T-cell (primary cell): ENCODE measurements at places on chromosomes 16 and 17.

GRCh38 chr17:30824002-30824355 is 513 bp downstream of the CRLF3 start:
- no peaks in the 10 kb centered on the region for H3K36me3 ChIP-seq
- H3K4me3 ChIP-seq: peak overlapping the region; percentile 85
- peak overlapping the region; percentile 48 for H3K27ac ChIP-seq

GRCh38 chr16:47553853-47554564 is 92.9 kb downstream of the PHKB start:
- H3K27ac ChIP-seq: no peak overlapping the region
- H3K4me3 ChIP-seq: no peak overlapping the region
- H3K4me1 ChIP-seq: no peaks in the 10 kb centered on the region
- H3K36me3 ChIP-seq: peaks cover 4% of the 10 kb centered on the region

DNA sequence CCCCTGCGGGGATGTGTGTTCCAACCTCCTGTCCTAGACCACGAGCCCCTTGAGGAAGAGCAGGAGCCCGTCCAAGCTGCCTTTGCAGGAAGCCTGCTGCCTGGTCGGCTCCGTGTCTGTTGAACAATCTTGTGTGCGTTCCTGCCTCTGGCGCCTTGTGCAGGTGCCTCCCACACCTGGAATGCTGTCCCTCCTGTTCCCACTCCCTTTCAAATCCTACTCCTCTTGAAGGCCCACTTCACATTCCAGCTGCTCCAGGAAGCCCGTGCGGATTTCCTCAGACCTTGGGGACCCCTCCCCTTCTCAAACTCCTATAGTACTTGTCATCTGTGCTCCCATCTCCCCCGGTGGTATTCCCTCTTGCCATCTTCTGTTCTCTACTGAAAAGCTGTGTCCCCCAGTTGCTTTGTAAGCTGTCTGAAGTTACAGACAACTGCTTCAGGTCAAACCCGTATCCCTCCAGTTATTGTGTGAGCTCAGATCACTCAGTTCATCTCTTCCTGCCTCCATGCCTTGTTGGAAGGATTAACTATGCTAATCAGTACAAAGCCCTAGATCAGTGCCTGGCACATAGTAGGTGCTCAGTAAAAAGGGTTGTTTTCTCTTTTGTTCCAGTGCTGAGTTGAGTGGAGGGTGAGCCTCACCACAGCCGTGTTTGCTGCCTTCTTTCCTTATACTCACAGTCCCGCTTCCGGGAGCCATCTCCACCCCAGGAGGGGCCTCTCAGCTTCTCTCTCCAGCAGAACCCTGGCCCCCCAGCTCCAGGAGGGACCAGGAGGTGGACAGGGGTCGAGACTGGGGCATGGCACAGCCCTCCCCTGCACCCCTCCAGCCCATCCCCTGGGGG is 241.8 kb upstream of the CIBAR2 start:
- no peaks in the 10 kb centered on the region for H3K36me3 ChIP-seq
- H3K27me3 ChIP-seq: peaks cover 23% of the 10 kb centered on the region
- no peak overlapping the region for H3K4me3 ChIP-seq
- no peak overlapping the region for H3K27ac ChIP-seq
- DNase-seq: no peak
- H3K4me1 ChIP-seq: no peaks in the 10 kb centered on the region

DNA sequence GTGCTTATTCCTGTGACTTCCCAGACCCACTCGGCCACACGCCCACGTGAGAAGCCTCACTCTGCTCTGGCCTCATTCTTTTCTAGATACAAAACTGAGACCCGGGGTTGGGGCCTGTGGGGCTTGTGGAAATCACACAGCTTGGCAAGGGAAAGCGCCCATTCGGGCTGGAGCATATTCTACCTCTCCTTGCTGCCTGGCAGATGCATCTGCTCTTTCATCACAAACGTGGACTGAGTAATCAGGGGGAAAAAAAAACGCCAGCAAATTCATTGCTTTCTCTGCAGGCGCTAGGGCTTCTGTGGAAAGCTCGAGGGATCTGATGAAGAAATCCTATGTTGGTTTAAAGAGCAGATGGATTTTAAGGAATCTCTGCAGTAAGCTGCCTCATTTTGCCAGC is 44.4 kb downstream of the DNAH9 start:
- no peaks in the 10 kb centered on the region for H3K27me3 ChIP-seq
- no peaks in the 10 kb centered on the region for H3K36me3 ChIP-seq
- H3K4me1 ChIP-seq: no peaks in the 10 kb centered on the region
- no peak for DNase-seq
- H3K4me3 ChIP-seq: no peak overlapping the region

DNA sequence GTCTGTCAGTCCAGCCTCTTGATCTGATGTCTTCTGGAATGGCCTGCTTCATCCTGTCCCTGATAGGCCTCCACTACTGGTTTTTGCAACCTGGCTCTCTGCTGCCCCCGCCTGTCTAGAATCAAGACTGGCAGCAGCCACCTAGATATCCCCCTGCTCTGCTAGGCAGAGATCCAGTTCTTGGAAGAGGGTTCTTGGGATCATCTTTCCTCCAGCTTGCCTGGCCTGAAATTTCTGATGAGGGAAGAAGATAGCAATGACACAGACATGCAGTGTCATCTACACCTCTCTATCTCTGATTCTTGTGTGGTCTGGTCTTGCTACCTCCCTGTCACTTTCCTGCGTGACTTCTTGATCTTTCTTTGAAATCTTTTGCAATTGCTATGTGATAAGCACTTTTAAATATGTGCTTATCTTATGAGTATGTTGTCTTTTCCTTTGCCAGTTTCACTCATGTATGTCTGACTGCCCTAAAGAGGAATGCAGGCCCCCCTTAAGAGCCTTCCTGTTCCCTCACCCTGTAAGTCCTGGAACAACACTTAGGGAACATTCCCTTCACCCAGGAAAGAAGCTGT is 20.3 kb upstream of the NFATC3 start:
- no peak overlapping the region for H3K4me3 ChIP-seq
- H3K27me3 ChIP-seq: no peaks in the 10 kb centered on the region
- DNase-seq: peak; percentile 77
- no peaks in the 10 kb centered on the region for H3K36me3 ChIP-seq
- H3K27ac ChIP-seq: peak overlapping the region; percentile 54

DNA sequence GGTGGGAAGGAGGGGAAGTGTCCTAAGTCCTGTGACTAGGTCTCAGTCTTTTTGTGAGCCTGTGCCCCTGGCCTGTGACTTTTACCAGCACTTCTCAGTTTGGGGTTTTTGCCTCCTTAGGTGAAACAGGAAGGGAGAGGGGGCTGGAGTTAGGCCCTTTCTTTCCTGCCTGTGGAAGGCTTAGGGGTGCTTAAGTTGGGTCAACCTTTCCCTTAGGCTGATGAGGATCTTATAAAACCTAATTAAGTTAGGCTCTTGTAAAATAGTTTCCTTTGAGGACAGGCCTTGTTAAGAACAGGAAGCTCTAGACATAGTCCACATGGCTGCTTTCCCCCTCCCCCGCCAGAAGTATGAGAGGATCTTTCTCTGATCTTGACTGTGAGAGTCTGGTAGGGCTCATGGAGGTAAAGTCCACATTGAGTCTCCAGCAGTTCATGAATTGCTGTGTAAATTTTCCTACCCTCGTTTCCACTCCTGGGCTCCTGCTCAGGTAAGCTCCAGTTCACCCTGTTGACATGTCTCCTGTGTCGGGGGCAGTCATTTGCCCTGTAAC is 17.0 kb upstream of the DNASE1 start:
- H3K27me3 ChIP-seq: no peaks in the 10 kb centered on the region
- no peak overlapping the region for H3K4me3 ChIP-seq
- DNase-seq: peak; percentile 34
- peaks cover 23% of the 10 kb centered on the region for H3K36me3 ChIP-seq
- peaks cover 8% of the 10 kb centered on the region for H3K4me1 ChIP-seq
- peak overlapping the region; percentile 31 for H3K27ac ChIP-seq
